CD8-positive, alpha-beta memory T cell (primary cell): ENCODE measurements at places on chromosomes 12 and 14. TPM values are rescaled to one million over a fixed set of nuclear protein-coding genes. Genes with fewer than 3 reads are reported as not detected.

Gene PRB2
- total RNA-seq = not detected

Gene AVPR1A
- not detected for total RNA-seq

Gene PZP
- not detected for total RNA-seq

Gene ANO6
- 20.0 TPM for total RNA-seq

Gene PLEKHH1
- 0.77 TPM for total RNA-seq
